Activated T-cell treated with anti-CD3 and anti-CD28 coated beads for 48 hours (primary cell): ENCODE measurements at places on chromosomes 4 and X.

DNA sequence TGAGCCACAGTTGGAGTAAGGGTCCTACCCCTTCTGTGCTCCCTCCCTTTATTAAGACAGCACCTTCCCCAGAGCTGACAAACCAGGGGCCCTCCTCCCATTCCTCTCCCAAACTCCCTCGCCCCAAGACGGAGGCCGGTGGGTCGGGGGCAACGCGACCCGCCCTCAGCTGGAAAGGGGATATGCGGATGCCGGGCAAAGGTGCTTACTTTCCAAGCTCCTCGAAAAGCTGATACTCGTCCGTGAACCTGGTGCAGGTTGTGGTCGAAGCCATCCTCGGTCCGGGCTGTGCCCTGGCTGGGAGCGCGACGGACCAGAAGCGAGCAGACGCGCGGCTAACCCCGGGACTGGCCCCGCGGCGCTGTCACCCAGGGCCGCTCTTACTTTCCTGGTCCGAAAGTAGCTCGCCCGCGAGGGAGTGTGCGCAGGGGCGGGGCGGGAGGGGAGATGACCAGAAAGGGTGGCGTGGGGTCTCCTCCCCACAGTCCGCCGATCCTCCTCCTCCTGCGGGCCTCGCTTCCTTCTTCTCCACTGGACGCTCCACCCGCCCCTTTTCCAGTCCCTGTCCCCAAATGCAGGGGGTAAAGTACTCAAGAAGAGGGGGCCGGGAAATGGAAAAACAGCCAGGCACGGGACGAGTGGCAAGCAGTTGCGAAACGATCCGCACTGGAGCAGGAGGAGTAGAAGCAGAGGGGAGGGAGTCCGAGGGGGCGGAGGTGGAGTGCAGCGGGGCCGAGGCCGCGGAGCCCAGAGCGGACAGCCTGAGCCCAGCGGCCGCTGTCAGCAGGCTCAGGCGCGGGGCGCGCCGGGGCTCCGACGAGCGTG is 531 bp downstream of the CAMK2D start:
- peak; percentile 45 for DNase-seq

- no peak for DNase-seq
Measured at GRCh38 chrX:19177721-19178120, 55.5 kb upstream of the ADGRG2 start.

GRCh38 chr4:100797791-100798190 is 280.0 kb upstream of the EMCN start:
- DNase-seq: no peak

- no peak for DNase-seq
Measured at GRCh38 chr4:15420642-15421041, 7.2 kb upstream of the C1QTNF7 start.

- no peak for DNase-seq
Measured at GRCh38 chr4:174717828-174718227, 111.2 kb downstream of the GLRA3 start.

- DNase-seq: no peak
Measured at GRCh38 chr4:112282860-112283667, 2.6 kb downstream of the TIFA start.

- no peak for DNase-seq
Measured at GRCh38 chrX:150565551-150565950, 2.9 kb upstream of the MTM1 start.

GRCh38 chrX:14051416-14051815 is 21.7 kb upstream of the GEMIN8 start:
- no peak for DNase-seq

DNA sequence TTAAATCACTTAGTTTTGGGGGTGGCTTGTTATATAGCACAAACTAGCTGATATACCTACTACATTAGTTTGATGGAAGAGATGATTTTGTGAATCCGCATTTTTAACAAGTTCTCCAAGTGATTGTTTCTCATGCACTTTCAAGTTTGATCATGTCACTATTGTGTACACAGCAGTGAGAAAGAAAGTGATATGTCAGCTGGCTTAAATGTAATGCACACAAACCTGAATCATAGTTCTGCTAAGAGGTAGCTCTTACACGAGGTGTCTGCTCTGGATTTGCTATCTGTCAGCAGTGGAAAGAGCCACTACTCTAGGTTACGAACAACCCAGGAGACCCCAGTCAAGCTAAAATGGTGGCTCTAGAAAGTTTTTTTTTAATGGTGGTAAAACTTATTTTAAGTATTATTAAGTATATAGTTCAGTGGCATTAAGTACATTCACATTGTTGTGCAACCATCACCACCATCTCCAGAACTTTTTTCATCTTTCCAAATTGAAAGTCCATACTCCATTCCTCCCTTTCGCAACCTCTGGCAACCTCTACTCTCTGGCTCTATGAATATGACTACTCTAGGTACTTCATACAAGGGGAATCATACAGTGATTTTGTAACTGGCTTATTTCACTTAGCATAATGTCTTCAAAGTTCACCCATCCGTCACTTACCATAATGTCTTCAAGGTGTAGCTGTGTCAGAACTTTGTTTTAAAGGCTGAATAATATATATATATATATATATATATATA is 147.3 kb downstream of the HS6ST2 start:
- DNase-seq: no peak

DNA sequence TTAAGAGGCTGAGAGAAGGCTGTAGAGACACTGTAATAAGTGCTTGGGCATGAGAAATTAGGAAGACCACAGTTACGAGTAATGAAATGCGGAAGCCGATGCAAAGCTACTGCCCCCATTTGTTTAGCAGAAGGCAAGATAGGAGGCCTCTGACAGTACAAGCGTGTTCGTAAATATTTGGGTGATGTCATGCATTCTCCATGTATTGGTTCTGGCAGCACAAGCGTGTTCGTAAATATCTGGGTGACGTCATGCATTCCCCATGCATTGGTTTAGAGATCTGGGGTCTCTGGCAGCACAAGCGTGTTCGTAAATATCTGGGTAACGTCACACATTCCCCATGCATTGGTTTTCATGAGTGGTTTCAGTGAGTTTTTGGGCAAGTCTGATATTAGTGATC is 661.5 kb upstream of the FRG1 start:
- no peak for DNase-seq

GRCh38 chrX:150548684-150549083 is 19.7 kb upstream of the MTM1 start:
- DNase-seq: no peak

- no peak for DNase-seq
Measured at GRCh38 chr4:25437926-25438325, 60.9 kb downstream of the ANAPC4 start.
